ENCODE measurements at places on chromosomes 5 and 9.

DNA sequence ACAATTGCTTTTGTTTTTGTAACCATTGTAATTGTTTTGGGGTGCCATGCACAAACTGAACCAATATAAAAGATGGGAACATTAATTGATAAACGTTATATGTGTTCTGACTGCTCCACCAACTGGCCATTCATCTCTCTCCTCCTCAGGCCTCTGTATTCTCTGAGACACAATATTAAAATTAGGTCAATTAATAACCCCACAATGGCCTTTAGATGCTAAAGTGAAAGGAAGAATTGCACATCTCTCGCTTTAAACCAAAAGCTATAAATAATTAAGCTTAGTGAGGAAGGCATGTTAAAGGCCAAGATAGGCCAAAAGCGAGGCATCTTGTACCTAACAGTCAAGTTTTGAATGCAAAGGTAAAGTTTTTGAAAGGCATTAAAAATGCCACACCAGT, 448.4 kb upstream of the ITGA1 start:
- H3K4me1 ChIP-seq, result no peaks in the 10 kb centered on the region
- no peak overlapping the region for H3K27ac ChIP-seq
- DNase-seq, result no peak
- no peaks in the 10 kb centered on the region for H3K27me3 ChIP-seq
- H3K4me3 ChIP-seq, result no peak overlapping the region

GRCh38 chr9:27193886-27194285, 84.9 kb downstream of the TEK start:
- no peaks in the 10 kb centered on the region for H3K36me3 ChIP-seq
- DNase-seq, result no peak
- H3K4me1 ChIP-seq, result no peaks in the 10 kb centered on the region
- H3K27me3 ChIP-seq, result no peaks in the 10 kb centered on the region
- H3K4me3 ChIP-seq, result no peak overlapping the region
- H3K27ac ChIP-seq, result no peak overlapping the region

- no peak overlapping the region for H3K4me3 ChIP-seq
- H3K27me3 ChIP-seq, result no peaks in the 10 kb centered on the region
- no peak for DNase-seq
- H3K4me1 ChIP-seq, result peaks cover 3% of the 10 kb centered on the region
- peak overlapping the region; percentile 11 for H3K27ac ChIP-seq
- peaks cover 3% of the 10 kb centered on the region for H3K36me3 ChIP-seq
Observed at GRCh38 chr9:34097865-34098264, 28.6 kb downstream of the DCAF12 start.

GRCh38 chr9:34413231-34413852, 36.6 kb upstream of the MYORG start:
- no peak overlapping the region for H3K4me3 ChIP-seq
- H3K36me3 ChIP-seq, result no peaks in the 10 kb centered on the region
- H3K4me1 ChIP-seq, result peaks cover 4% of the 10 kb centered on the region
- DNase-seq, result no peak
- no peaks in the 10 kb centered on the region for H3K27me3 ChIP-seq
- H3K27ac ChIP-seq, result no peak overlapping the region

GRCh38 chr5:31362931-31363568, 168.8 kb downstream of the DROSHA start:
- H3K27me3 ChIP-seq, result peaks cover 23% of the 10 kb centered on the region
- H3K36me3 ChIP-seq, result no peaks in the 10 kb centered on the region
- no peak overlapping the region for H3K27ac ChIP-seq
- H3K4me1 ChIP-seq, result no peaks in the 10 kb centered on the region

- peak overlapping the region; percentile 81 for H3K4me3 ChIP-seq
- no peaks in the 10 kb centered on the region for H3K27me3 ChIP-seq
- peaks cover 26% of the 10 kb centered on the region for H3K4me1 ChIP-seq
- peak; percentile 72 for DNase-seq
Observed at GRCh38 chr9:130243015-130243881, 22.3 kb upstream of the HMCN2 start.

- H3K4me3 ChIP-seq, result no peak overlapping the region
- DNase-seq, result no peak
- no peaks in the 10 kb centered on the region for H3K27me3 ChIP-seq
- peaks cover 37% of the 10 kb centered on the region for H3K4me1 ChIP-seq
- peaks cover 2% of the 10 kb centered on the region for H3K36me3 ChIP-seq
Observed at GRCh38 chr9:85737671-85738070, 4.1 kb downstream of the AGTPBP1 start.

GRCh38 chr9:660227-660626, 181.3 kb upstream of the DMRT1 start:
- peaks cover 9% of the 10 kb centered on the region for H3K4me1 ChIP-seq
- peaks cover 17% of the 10 kb centered on the region for H3K27me3 ChIP-seq
- H3K27ac ChIP-seq, result no peak overlapping the region
- peaks cover 2% of the 10 kb centered on the region for H3K36me3 ChIP-seq
- H3K4me3 ChIP-seq, result no peak overlapping the region

DNA sequence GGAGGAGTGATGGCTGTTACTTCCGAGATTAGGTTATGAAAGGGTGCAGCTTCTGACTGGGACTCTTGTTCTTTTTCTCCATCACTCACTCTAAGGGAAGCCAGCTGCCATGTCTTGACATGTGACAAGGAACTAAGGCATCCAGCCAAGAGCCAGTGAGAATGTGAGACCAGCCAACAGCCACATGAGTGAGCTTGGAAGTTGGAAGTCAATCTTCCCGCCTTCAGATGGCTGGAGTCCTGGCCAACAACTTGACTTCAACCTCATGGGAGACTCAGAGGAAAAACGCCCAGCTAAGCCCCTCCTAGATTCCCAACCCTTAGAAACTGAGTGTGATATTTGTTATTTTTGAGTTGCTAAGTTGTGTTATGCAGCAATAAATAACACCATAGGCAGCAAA, 201.1 kb downstream of the SNX18 start:
- peak overlapping the region; percentile 10 for H3K27ac ChIP-seq
- H3K36me3 ChIP-seq, result no peaks in the 10 kb centered on the region
- H3K4me3 ChIP-seq, result no peak overlapping the region
- H3K4me1 ChIP-seq, result peaks cover 10% of the 10 kb centered on the region
- DNase-seq, result no peak

DNA sequence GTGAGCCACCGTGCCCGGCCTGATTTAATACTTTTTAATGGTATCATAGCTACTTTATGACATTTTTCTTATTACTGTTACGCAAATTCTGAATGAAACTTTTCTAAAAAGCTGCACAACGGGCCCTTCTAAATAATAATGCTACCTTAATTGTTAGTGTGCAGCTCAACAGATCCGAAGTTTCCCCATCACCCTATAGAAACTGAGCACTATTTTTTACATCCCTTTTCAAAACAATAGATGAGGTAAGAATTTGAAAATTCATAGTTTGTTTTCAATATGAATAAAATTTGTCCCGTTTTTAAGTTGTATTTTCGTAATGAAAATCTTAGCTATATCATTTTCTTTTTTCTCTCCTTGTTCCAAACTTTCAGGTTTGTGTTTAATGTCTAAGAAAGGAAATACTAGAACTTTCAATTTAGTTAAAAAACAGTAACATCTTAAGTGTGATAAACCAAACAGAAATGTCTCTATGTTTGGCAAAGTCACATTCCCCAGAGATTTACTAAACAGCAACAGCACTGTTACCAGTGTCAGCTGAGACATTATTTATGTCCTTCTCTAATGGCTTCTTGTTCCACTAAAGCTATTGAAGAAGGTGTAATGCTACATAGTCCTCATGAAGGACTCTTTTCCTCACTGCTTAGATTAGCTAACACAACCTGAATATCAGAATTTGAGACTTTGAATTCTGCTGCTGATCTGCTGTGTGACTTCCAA, 22.9 kb downstream of the KIF2A start:
- H3K36me3 ChIP-seq, result peaks cover under 1% of the 10 kb centered on the region
- no peaks in the 10 kb centered on the region for H3K27me3 ChIP-seq
- DNase-seq, result no peak
- H3K27ac ChIP-seq, result peak overlapping the region; percentile 91

- H3K27me3 ChIP-seq, result no peaks in the 10 kb centered on the region
- peak overlapping the region; percentile 82 for H3K4me3 ChIP-seq
- DNase-seq, result peak; percentile 54
- H3K4me1 ChIP-seq, result peaks cover 43% of the 10 kb centered on the region
Observed at GRCh38 chr5:134554319-134555222, 29.1 kb downstream of the JADE2 start.

DNA sequence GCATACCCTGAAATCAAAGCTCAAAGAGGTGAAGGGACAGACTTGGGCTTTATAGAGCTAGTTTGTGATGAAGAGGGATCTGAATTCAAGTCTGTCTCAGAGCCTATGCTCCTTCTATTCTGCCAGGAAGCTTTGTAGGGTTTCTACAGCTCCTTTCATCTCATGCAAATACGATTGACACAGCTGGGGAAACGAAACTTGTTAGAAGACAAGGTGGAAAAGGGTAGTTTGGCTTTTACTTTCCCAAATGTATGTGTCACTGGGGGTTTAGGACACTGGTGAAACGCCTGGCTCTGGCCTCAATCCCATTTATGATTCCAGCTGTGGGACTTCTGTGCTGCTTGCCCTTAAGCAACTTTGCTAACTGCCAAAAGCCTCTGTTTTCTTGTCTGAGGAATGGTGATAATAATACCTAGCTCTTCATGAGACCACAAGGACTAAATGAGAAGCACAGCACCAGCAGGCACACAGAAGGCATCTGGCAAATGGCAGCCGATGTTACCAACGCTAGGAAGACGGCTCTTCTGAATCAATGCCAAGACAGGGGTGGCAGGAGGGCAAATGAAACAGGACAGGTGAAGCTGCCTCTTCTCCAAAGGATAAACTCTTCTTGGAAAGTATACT, 70.3 kb upstream of the EQTN start:
- H3K27ac ChIP-seq, result no peak overlapping the region
- peaks cover 5% of the 10 kb centered on the region for H3K4me1 ChIP-seq
- H3K4me3 ChIP-seq, result peak overlapping the region; percentile 25
- H3K36me3 ChIP-seq, result no peaks in the 10 kb centered on the region

DNA sequence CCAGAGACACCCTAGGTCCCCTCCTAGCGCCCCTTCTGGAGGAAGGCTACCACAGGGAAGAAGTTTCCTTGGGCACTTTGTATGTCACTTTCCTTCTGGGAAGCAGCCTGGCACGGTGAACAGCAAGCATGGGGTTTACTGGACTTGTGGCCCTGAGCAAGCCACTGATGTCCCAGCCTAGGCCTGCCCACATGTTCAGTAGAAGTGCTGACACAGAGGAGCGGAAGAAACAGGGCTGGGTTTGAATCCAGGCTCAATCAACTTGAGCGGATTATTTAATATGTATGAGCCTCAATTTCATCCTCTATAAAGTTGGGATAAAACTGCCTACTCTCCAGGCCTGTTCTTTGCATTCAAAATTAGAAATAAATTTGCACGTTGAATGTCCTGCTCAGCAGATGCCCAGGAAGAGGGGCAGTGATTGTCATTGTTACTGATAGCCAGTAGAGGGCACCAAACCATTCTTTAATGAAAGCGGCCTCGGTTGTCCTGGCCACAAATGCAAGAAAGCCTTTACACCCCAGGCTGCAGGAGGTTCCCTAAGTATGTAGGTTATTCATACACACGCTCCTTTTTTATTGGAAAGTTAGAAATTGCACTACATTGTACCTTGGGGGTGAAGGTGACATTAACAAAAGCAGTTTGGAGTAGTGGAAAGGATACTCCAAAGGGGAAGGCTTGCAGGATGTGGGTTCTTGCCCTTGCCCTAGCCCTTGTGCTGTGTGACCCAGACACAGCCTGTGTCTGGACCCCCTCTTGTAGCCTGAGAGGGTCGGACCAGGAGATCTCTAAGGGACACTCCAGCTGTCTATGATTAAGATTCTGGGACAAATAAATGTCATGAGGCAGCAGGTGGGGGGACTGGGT, 13.4 kb upstream of the XPA start:
- peak overlapping the region; percentile 36 for H3K4me3 ChIP-seq
- H3K27me3 ChIP-seq, result peaks cover 21% of the 10 kb centered on the region
- H3K4me1 ChIP-seq, result peaks cover 31% of the 10 kb centered on the region
- H3K36me3 ChIP-seq, result no peaks in the 10 kb centered on the region
- DNase-seq, result no peak

- peaks cover 2% of the 10 kb centered on the region for H3K36me3 ChIP-seq
- peaks cover 31% of the 10 kb centered on the region for H3K4me1 ChIP-seq
- no peaks in the 10 kb centered on the region for H3K27me3 ChIP-seq
- H3K27ac ChIP-seq, result peak overlapping the region; percentile 76
- H3K4me3 ChIP-seq, result peak overlapping the region; percentile 77
Observed at GRCh38 chr9:78074385-78075291, 43.0 kb upstream of the GNAQ start.

- no peak overlapping the region for H3K27ac ChIP-seq
- no peaks in the 10 kb centered on the region for H3K4me1 ChIP-seq
- no peak for DNase-seq
Observed at GRCh38 chr5:9499498-9499876, 46.4 kb downstream of the SEMA5A start.

DNA sequence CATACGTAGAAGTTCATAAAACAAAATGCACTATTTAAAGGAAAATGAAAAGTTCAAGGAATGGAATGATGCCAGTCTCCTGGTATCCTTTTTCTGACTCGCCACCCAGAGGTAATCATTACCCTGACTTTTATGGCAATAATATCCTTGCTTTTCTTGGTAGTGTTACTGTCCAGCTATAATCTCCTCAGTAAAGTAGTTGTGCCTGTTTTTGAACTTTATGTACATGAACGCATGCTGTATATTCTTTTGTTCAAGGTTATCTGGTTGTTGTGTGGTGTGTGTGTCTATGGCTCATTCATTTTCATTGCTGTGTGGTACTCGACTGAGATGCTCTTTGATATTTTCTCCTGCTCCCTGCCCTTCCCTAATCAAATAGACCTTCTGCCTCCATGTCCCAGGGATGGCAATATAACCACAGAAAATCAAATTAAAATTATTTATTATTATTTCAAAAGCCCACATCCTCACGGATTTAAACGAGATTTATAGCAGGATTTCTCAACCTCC, 29.2 kb upstream of the FBP1 start:
- H3K36me3 ChIP-seq, result peaks cover 2% of the 10 kb centered on the region
- DNase-seq, result no peak
- H3K4me1 ChIP-seq, result peaks cover 8% of the 10 kb centered on the region

GRCh38 chr9:108911820-108912219, 22.1 kb downstream of the ELP1 start:
- H3K36me3 ChIP-seq, result peaks cover 21% of the 10 kb centered on the region
- no peak overlapping the region for H3K4me3 ChIP-seq
- no peak for DNase-seq
- H3K27me3 ChIP-seq, result no peaks in the 10 kb centered on the region
- peaks cover 20% of the 10 kb centered on the region for H3K4me1 ChIP-seq

DNA sequence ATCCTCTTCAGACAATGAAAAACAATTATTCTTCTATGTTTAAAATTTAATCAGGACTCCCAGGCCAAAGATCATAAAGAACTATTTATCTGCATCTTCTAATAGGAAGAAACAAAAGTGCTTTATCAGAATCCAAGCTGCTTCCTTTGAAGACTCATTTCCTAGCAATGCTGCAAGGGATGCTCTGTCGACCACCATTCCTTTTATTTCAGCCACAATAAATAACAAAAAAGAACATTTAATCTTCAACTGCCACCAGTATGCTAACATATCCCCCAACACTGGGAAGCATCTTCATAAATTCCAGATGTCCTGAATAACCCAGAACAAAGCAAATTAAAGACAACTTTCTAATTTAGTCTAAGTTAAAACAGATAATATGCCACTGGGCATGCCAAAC, 68.7 kb downstream of the PKD2L2 start:
- H3K27me3 ChIP-seq, result no peaks in the 10 kb centered on the region
- peaks cover 10% of the 10 kb centered on the region for H3K4me1 ChIP-seq
- no peak overlapping the region for H3K27ac ChIP-seq
- H3K4me3 ChIP-seq, result no peak overlapping the region
- H3K36me3 ChIP-seq, result peaks cover 11% of the 10 kb centered on the region
- no peak for DNase-seq

- H3K4me1 ChIP-seq, result peaks cover 35% of the 10 kb centered on the region
- H3K27me3 ChIP-seq, result no peaks in the 10 kb centered on the region
- H3K27ac ChIP-seq, result peak overlapping the region; percentile 92
- H3K4me3 ChIP-seq, result peak overlapping the region; percentile 9
- H3K36me3 ChIP-seq, result peaks cover 11% of the 10 kb centered on the region
Observed at GRCh38 chr9:96382175-96382574, 1.3 kb downstream of the SLC35D2 start.

Data from T-helper 17 cell (primary cell).